ENCODE measurements at places on chromosomes 5 and 9.
A peak's percentile ranks its signal among the peaks of the same experiment; 100 is the strongest.

DNA sequence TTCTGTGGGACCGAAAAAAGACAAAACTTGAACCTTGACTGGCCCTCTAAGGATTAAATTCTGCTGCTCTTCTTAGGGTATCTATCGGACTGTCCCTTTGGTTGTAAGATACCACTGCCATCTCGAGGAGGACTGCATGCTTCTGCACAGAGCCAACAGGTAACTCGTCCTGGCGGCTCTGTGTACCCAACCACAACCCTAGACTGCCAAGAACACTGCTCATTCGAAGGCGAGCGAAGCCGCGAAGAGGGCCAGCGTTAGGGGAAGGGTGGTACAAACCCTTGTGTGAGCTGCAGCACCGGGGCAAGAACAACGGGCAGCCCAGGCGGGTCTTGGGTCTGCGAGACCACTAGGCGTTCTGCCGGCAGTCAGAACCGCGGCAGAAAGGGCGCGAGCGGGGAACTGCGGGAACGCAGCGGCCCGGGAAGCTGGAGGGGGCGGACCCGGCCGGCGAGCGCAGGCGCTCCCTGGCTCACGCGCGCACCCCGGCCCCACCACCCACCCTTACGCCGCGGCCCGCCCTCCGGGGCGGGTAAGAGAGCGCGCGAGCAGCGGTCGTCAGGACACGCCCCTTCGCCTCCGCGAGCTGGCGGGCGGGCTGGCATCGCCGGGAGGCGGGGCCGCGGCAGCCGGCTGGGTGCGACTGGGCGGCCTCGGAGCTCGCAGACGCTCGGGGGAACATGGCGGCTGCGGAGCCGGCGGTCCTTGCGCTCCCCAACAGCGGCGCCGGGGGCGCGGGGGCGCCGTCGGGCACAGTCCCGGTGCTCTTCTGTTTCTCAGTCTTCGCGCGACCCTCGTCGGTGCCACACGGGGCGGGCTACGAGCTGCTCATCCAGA is at the start of gene ISOC1:
Gene ISOC1, plus strand, starts transcription at position 663 of the 837 bp plus-strand sequence. Its CDS starts 18 bp downstream, at position 681.
- DNase-seq: peak; percentile 89

GRCh38 chr5:99949969-99950524 is 585.1 kb upstream of the FAM174A start:
- DNase-seq: no peak

DNA sequence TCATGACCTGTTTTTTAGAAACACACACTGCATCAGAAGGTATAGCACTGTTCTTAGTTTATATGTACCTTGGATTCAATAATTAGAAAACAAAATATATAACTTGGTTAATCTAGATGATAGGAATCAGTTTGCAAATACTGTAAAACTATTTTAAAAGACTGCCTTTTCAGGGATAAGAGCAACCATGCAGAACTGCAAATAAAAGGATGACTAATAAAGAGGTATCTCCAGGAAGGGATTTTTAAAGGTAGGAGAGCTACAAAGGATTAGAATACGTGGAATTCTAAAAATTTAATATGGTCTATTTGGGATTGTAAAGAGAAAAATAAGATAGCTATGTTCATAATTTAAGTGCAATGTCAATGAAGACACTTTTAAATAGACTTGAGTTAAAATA is 9.4 kb downstream of the GABRA1 start:
- no peak for DNase-seq

GRCh38 chr9:3506164-3506563 is 19.6 kb downstream of the RFX3 start:
- DNase-seq: no peak

- no peak for DNase-seq
Measured at GRCh38 chr9:120723565-120723964, 9.3 kb upstream of the MEGF9 start.

DNA sequence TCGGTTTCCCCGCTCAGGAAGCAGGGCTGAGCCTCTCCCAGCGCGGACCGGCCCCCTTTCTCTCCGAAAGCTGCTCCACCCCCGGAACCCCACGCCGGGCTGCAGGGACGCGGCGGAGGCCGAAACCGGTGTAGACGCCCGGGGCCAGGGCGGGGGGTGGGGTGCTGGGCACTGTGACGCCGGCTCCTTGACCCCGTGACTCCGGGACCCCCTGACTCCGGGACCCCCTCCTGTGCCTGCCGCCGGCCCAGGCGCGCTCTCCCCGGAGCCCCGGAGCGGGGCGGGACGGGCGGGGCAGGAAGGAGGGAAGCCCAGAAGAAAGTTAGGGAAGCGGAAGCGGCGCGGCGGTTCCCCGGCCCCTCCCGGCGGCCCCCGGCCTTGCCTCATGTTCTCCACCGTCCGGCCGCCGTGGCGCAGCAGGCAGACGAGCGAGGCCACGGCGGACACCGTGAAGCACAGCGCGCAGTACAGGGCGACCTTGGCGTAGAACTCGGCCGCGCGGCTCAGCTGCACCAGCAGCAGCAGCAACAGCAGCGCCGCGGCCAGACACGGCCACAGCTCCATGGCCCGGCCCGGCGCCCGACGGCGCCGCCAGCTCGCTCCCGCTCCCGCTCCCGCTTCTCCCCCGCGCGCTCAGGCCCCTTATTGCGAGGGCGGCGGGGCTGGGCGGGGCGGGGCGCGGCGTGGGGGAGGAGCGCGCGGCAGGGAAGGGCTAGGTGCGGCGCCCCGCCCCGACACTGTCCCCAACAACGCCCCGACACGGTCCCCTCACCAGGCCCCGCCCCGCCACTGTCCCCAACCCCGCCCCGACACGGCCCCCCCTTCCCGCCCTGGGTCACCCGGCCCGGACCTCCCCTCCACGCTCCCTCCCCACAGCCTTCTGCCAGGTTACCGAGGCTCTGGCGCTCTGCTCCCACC is at the start of gene AGPAT2:
Gene AGPAT2, minus strand, starts transcription at position 664 of the 918 bp plus-strand sequence. Its CDS starts 100 bp downstream, at position 564.
- DNase-seq: peak; percentile 81

GRCh38 chr5:20040901-20041300 is 52.9 kb upstream of the CDH18 start:
- no peak for DNase-seq

DNA sequence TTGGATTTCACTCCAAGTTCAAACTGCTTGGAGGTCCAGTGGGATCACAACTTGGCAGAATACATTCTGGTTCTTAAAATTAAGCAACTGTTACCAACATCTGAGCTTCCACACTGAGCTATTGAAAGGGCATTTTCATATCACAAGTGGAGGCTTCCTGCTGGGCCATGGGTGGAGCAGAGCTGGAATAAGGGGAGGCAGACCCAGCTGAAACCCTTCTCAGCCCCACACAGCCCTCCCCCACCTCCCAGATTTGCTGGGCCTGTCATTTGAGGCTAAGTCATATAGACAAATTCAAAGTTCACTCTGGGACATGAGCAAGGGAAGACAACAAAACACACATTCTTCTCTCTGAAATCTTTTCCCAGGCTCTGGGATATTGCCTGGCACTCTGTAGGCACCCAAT is 79.9 kb downstream of the ACTL7B start:
- DNase-seq: no peak

DNA sequence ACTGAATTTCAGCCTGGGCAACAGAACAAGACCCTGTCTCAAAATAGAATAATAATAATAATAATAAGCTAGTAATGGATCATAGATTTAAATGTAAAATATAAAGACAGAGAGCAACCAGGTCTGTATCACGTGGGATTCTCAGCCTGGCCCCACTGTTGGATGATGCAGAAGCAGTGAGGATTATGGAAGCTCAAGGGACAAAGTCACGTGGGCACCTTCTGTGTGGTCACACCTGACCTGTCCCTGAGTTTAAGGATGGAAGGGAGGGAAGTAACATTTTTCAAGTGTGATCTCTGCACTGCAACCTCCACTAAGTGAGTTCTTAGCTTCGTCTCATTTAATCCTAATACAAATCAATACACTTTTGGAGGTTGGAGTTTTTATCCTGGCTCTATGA is 212.5 kb upstream of the IER5L start:
- DNase-seq: no peak

GRCh38 chr5:170115925-170116324 is 10.2 kb downstream of the FOXI1 start:
- DNase-seq: no peak

- no peak for DNase-seq
Measured at GRCh38 chr5:128472919-128473318, 65.1 kb downstream of the FBN2 start.

GRCh38 chr5:59016925-59017324 is 434.1 kb downstream of the RAB3C start:
- no peak for DNase-seq

DNA sequence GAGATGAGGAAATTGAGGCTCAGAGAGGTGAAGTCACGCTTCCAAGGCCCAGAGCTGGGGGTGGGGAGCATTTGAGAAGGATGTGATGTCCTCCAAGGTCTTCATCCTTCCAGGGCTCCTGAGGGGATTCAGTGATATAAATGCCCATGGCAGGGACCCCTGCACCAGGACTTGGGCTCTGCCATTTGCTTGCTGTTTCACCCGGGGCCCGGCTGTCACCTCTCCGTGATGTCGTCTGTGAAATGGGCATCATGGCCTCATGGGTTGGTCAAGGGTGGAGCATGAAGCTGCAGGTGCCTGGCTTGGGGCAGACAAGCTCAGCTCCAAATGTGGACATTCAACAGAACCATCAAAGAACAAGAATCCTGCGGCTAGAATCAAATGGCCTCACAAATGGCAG is 253.1 kb downstream of the PBX3 start:
- DNase-seq: no peak

DNA sequence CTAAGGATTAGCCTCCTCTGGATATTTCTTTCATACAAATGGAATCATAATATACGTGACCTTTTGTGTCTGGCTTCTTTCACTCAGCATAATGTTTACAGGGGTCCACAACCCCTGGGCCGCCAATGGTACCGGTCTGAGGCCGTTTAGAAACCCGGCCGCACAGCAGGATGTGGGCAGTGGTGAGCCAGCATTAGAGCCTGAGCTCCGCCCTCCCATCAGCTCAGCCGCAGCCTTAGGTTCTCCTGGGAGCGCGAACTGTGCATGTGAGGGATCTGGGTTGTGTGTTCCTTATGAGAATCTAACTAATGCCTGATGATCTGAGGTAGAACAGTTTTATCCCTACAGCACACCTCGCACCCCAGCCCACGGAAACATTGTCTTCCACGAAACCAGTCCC is 229.7 kb downstream of the ICE1 start:
- no peak for DNase-seq

DNA sequence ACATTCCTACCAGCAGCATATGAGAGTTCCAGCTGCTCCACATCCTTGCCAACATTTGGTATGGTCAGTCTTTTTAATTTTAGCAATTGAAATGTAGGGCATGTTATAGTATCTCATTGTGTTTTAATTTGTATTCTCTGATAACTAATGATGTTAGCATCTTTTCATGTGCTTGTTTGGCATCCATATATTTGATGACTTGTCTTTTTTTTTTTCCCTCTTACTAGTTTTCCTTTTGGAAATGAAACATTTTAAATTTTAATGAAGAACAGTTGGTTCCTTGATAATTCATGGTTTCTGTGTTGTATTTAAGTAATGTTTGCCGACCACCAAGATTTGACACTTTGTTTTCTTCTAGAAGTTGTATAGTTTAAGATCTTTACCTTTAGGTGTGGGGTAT is 8.8 kb downstream of the OGN start:
- DNase-seq: no peak

GRCh38 chr5:42586625-42587024 is 163.4 kb downstream of the GHR start:
- DNase-seq: peak; percentile 69

GRCh38 chr5:150321784-150322183 is 19.1 kb upstream of the ARSI start:
- no peak for DNase-seq

- no peak for DNase-seq
Measured at GRCh38 chr9:130078547-130078946, 24.8 kb downstream of the GPR107 start.

GRCh38 chr9:24602693-24603352 is 57.1 kb upstream of the IZUMO3 start:
- DNase-seq: no peak

DNA sequence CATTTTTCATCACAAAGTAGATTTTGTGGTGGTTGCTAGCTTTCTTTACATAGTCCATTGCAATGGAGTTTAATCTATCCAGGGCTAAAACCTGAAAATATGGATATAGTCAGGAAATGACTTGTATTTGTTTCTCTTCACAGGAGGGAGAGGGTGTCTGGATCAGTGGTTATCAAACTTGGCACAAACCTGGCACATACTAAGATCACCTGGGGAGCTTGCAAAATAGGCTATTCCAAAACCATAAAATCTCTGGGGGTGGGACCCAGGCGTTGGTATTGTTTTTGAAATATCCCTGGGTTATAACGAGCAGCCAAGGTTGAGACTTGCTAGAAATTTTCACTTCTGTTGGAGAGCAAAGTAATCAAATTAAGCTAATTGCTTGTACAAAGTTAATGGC is 179.9 kb downstream of the PCSK1 start:
- no peak for DNase-seq

DNA sequence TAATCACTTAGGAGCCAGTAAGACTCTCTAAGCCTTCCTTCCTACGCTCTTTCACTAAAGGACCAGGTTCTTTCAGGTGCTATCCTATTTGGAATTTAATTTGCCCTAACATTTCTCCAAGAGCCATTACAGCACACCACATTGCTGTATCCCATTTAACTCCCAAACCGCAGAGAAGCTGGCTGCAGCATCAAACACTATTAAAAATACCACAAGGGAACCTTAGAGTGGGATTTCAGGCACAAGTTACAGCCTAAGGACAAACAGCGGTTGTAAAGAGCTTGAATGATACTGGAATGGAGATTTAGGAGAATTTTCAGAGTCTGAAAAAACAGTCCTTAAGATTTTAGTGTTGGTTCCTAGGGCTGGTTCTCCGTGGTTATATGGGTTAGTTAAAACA is 566.4 kb downstream of the RAB3C start:
- no peak for DNase-seq

GRCh38 chr5:44336708-44337107 is 52.5 kb downstream of the FGF10 start:
- DNase-seq: no peak

DNA sequence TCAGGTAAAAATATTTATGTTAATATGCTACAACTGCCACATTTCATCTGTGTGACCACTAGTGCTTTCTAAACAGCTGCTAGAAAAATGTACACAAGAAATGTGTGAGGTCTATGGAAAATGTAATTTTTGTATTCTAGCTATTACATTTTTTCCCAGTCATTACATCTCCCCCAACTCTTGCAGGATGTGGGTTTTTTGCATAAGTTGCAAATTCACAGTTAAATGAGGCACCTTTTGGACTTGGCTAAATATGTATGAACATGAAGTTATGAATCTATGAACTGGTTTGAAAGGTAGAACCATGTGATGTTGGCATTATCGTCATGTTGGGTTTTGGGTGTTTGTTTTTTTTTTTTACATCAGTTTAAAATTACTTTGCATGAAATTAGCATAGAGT is 590.4 kb upstream of the WWC1 start:
- DNase-seq: no peak

GRCh38 chr5:56129288-56129687 is 103.8 kb downstream of the ANKRD55 start:
- DNase-seq: no peak

GRCh38 chr5:150497274-150497988 is 10.5 kb upstream of the NDST1 start:
- DNase-seq: peak; percentile 68

GRCh38 chr5:59665086-59665831 is 228.3 kb downstream of the PDE4D start:
- no peak for DNase-seq

- no peak for DNase-seq
Measured at GRCh38 chr5:119792161-119792799, 162.9 kb downstream of the FAM170A start.

GRCh38 chr5:64074533-64074932 is 91.1 kb upstream of the RNF180 start:
- DNase-seq: no peak

All from ovary (tissue), 10 donors.